ENCODE measurements at places on chromosomes 16 and 17.
A peak's percentile ranks its signal among the peaks of the same experiment; 100 is the strongest.

DNA sequence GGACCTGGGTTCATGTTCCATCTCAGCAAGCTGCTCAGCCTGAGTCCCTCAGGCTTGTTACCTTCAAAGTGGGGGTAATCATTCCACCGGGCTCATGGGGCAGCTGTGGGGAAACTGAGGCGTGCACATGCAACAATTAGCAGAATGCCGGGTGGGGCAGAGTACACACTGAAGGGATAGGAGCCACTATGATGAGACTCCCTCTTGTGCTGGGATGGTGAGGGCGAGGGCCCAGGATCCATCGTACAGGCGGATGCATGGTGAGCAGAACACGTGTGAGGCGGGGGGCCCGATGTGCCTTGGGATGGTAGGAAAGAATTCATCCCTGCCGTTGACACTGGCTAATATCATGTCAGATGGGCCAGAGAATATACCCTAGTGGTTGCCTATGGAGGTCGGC is 25.5 kb upstream of the MAP3K14 start:
- no peak for DNase-seq

DNA sequence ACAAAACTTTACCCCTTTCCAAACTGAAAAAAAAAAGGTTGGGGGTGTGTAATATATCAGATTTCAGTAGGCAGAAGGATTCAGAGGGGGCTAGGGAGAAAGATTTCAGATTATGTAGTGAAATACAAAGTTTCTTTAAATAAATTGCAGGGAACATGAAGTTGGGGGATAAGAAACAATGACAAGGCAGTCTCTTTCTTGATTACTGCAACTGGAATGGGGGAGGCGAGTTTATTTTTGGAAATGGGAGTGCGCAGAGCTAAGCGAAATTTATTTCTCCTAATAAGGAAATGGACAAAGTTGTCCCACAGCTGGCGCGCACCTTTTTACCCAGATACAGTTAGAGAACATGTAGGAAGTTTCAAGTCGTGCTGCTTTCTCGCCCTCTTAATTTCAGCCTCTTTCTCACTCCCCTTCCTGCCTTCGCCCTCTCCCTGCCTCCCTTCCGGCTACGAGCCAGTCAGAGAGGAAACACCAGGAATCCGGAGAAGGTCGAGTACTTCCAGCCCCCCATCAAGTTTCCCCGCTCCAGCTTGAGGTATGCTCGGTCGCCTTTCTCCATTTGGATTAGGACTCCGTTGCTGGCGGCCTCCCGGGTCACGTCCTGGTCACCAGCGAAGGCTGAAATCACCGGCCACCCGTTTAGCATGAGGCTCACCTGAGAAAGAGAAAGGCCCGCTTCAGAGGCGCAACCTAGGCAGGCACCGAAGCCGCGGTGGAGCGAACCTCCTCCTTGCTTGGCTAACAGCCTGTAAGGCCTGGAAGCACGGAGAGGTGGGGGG is 2.5 kb downstream of the CBLN1 start:
- no peak for DNase-seq

- DNase-seq: no peak
Observed at GRCh38 chr16:80404847-80405246, 135.9 kb upstream of the DYNLRB2 start.

DNA sequence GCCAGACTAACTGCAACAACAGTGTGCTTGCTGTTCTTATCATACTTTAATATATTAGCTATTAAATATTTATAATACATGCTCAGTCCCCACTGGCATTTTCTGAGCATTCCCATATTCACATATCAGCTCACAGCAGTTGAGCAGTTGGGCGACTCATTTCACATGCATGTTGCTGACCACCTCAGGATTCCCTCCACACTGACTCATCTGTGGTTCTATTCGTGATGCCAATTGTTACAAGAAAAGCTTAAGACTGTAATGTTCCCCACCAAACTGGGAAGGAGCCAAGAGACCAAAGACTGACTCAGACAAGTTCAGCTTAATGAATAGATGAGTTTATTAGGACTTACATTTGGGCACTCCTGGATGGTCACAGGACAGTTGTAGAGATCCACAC is 100.3 kb upstream of the KIF2B start:
- no peak for DNase-seq

GRCh38 chr17:17837380-17837821 is 615 bp upstream of the SREBF1 start:
- DNase-seq: no peak

DNA sequence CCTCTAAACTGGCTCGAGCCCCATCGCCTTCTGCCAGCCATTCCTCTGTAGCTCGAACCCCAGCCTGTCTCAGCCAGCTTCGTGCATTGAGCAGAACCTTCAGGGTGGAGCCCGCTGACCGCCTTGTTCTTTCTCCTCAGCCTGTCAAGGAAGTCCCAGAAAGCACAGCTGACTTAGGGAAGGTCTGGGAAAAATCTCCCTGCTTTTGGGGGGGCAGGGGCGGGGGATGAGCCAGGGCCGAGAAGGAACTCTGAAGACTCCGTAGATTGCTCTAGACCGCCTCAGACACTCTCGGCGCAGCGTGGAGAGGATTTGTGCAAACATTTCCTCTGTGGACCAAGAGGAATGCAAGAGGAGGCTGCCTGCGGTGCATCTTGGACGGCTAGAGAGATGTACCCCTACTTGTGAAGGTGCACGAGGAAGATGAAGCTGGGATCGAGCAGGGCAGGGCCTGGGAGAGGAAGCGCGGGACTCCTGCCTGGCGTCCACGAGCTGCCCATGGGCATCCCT is at the start of gene GLP2R:
TSS of gene GLP2R (plus strand) at position 284 of the 510 bp plus-strand sequence. CDS start at position 424, 140 bp downstream.
- DNase-seq: no peak

DNA sequence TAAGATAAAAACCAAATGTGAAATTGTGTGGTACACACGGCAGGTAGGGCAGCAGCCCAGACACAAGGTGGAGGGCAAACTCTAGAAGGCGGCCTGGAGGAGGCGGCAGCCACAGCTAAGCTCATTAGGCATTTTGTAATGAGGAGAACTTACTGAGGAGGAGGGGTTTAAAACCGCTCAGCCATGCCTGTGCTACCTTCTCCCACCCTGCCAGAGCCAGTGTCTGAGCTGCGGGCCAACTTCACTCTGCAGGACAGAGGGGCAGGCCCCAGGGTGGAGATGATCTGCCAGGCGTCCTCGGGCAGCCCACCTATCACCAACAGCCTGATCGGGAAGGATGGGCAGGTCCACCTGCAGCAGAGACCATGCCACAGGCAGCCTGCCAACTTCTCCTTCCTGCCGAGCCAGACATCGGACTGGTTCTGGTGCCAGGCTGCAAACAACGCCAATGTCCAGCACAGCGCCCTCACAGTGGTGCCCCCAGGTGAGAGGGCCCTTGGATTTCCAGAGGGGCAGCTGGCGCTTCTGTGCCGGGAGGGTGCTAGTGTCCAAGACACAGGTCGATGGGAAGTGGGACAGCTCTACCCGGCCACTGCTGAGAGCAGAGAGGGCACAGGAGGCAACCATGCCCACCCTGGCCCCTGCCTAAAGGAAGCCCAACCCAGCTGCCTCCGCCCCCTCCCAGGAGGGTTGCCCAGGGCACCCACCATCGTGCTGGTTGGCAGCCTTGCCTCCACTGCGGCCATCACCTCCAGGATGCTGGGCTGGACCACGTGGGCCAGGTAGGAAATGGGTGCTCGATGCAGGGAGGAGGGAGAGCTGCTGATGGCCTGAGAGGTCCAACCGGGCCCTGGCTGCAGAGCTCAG is 4.3 kb upstream of the SYNGR2 start:
- no peak for DNase-seq

DNA sequence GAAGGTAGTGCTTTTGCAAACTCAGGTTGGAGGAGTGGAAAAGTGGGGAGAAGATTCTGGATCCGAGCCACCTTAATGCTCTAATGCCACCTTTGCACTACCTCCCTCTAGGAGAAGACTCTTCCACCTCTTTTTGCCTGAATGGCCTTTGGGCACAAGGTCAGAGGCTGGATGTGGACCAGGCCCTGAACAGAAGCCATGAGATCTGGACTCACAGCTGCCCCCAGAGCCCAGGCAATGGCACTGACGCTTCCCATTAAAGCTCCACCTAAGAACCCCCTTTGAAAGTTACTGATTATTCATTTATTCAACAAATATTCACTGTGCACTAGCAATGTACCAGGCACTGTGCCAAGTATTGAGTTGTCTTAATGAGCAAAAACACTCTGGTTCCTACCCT is 3.2 kb downstream of the SHBG start:
- no peak for DNase-seq

- DNase-seq: no peak
Observed at GRCh38 chr16:87371261-87371866, 12.2 kb downstream of the FBXO31 start.

DNA sequence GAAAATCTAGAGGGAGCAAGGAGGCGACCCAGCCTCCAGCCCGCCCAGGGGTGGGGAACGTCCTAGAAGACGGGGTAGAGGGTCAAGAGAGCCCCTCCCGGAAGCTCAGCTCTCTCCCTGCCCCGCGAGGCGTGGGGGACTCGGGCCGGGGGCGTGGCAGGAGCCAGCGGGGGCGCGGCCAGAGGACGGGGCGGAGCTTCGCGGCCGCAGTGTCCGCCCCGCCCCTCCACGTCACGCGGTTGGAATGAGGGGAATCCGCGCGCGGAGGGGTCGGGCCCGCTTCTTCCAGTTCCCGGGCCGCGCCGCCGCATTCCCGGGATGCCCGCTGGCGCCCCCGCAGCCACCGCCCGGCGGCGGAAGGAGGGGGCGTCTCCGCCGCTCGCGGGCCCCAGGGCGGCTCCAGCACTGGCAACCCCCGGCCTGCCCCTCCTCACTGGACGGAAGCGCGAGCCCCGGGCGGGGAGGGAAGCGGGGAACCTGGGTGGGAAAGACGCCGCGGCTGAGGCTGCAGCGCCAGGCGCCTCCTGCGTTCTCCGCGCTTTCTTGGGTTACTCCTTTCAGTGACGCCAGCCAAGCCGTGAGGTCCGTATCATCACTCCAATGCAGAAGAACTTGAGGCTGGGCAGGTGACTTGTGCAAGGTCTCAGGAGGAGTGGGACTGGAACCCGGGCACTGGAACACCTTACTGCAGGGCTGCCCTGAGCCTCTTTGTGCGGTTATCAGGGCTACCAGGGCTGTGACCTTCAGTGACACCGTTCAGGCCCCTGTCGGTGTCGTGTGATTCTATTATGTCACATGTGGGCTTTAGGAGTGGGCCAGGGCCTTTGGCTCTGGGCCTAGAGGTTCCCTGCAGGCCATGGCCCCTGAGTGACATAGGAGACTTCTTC is 4.3 kb downstream of the MYO1C start:
- peak; percentile 66 for DNase-seq

DNA sequence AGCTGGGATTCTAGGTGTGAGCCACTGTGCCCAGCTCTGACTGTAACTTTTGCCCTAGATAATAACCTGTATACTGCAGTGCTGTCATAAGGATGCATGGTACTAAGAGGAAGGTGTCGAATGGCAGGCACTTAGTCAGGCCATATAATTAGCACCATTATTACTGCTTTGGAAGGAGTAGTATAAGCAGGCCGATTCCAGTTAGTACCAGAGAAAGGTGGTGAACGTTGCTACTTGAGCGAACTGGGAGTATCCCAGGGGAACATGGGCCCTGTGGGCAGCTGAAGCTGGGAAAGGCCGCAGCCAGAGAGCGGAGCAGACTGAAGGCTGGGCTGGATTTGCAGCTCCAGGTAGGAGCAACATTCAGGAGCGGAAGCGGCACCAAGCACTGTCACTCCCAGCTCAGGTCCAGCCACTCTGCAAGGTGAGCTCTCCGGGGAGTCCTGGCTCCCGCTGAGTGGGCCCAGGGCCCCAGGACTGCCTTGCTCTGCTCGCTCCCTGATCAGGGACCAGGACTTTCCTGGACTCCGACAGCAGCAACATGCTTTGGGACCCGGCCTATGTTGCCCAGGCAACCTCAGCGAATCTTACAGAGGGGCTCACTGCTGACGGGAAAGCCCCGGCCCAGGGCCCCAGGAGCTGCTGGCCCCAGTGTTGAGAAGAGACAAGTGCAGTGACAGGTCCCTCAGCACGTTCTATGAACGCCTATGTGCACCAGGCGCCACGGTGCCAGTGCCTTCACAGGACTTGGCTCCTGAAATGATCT is 28.6 kb downstream of the C16orf74 start:
- DNase-seq: no peak

- no peak for DNase-seq
Observed at GRCh38 chr17:82098939-82099763, 1.1 kb upstream of the FASN start.

- no peak for DNase-seq
Observed at GRCh38 chr17:61144137-61144536, 255.5 kb upstream of the TBX2 start.

- DNase-seq: no peak
Observed at GRCh38 chr17:40556884-40557414, 8.3 kb downstream of the CCR7 start.

GRCh38 chr16:89583197-89583894 is 7.8 kb downstream of the CPNE7 start:
- DNase-seq: no peak

DNA sequence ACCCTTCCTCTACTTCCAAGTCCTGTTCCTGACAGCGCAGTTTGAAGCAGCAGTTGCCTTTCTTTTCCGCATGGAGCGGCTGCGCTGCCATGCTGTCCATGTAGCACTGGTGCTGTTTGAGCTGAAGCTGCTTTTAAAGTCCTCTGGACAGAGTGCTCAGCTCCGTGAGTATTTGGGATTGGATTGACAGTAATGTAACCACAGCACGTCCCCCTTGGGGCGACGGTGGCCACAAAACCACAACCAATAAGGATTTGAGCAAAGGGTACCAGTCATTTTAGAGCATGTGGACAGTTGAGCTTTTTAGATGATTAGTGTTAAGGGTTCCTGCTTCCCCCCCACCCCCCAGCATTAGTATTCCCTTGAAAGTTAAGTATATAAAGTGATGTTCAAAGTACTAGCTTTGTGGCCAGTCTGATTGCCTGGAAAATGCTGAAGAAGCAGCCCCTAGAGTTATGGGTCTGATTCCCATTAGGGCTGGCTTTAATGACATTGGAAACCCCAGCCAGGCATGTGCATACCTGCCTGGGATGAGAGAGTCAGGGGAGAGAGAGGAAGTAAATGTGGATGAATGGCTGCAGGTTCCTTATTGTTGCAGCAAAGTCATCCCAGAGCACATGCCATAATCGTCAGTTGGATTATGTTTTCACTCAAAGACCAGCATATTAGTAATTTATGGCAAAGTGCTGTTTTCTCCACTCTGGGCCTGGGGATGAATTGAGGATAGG is 31.6 kb upstream of the SLC12A3 start:
- DNase-seq: no peak

DNA sequence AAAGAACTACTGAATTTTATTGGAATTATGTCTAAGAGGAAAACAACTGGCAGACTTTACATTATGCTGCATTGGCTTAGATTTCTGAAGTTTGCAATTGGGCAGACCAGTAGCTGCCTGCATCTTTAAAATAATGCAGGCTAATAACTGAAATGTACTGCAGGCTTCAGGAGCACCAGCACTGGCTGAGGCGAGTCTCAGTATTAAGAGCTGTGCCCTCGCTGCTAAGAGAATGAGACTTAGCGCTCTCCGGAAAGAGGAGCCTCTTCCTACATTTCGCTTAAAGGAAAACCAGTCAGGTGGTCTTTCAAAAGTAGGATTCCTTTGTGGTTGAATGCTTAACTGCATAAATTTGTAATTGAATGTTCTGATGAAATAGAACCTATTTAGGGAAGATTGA is 885 bp downstream of the CNTNAP4 start:
- no peak for DNase-seq
